Left ventricle myocardium superior (tissue), 1 donor: ENCODE measurements at places on chromosomes 2 and 18.

- no peak for DNase-seq
Measured at GRCh38 chr2:69789772-69790600, 39.5 kb upstream of the GMCL1 start.

- DNase-seq, result no peak
Measured at GRCh38 chr18:6682437-6683111, 46.9 kb upstream of the ARHGAP28 start.

GRCh38 chr2:208541989-208542464 is 135.4 kb downstream of the PTH2R start:
- no peak for DNase-seq

DNA sequence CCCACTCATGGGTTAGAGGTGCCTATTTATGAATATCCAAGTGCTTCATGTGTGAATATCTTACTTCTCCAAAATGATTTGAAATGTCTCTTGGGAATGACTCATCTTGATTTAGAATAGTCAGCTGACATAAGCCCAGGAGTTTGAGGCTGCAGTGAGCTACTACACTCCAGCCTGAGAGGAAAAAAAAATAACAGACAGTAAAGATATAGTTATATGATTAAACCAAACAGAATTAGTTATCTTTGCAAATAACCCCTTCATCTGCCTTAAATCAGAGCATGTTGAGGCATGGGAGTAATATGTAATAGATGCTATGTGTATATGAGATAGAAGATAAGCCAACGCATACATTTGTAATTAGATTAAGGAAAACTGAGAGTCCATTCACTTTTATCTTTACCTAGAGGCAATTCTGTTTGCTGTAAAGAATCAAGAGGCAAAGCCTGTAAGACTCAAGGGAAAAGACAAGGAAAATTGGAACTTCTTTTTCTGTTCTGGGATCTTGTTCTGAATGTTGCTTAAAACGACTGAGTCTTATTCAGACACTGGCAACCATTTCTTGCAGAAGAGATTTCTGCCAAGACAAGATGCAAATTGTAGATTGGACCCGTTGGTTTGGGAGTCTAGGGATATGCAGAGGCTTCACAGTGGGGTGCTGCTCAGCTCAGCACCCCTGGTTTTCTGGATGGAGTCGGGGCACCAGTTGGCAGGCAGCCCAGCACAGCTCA is 104.4 kb downstream of the LIPG start:
- DNase-seq, result no peak

DNA sequence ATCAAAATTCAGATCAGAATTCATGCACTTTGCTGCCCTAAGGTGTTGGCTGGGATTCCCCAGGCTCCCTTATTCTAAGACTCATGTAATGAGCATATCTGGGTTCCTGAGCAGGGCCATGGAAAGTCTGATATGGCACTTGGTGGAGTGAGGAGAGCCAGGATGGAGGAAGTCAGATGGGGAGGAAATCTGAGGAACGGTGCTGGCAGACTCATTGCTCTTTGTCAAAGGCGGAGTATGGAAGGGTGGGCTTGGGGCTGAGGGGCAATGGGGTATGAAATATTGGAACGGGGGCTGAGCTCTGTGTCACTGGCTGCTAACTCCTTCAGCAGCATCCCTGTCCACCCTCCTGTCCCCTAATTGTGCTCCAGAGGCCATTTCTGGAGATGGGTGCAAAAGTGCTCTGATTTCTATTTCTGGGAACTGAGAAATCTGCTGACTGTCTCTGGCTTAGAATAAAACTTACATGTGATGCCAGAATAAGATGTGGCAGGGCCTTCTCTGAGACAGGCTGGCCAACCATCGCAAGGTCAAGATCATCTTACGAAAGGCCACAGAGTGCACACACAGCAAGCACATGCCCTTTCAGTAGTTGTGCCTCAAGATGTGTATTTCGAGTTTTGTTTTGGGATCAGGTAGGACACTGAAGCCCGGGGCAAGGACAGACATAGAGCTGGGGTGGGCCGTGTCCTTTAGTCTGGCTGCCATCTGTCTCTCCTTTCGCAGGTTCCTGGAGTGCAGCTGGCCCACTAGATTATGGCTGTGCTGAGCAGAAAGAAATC is 480.0 kb upstream of the HS6ST1 start:
- no peak for DNase-seq

DNA sequence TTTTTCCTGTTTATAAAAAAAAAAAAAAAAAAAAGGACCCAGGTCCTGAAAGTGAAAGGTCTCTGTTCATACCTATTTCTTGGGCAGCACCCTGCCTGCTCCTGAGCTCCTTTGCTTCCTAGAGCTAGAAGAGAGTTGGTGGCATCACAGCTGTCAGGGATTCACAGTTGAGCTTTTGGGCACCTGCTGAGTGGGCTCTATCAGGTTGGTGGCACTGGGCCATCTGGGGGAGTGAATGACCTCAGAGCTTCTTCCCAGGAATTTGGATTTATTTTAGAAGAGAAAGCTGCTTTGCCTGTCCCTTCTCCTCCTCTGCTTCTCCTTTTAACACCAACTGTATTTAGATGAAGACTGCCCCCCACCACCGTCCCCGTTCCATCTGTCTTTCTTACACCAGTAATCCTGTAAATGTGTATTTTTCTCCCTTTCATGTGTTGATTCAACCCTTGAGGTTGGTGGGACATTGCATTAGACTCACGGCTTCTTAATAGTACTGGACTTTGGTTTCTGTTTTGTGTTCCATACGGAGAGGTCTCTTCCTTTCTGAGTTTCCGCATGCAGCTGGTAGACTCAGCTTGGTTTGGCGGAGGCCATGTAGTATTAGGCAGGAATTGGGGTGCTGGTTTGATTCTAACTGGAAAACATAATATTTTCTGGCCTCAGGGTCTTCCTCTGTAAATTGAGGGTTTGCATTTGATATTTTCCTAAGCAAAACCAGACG is 7.6 kb upstream of the MGAT5 start:
- no peak for DNase-seq
